ENCODE measurements at places on chromosomes 13 and 19. TPM values are rescaled to one million over a fixed set of nuclear protein-coding genes. Genes with fewer than 3 reads are reported as not detected.

DNA sequence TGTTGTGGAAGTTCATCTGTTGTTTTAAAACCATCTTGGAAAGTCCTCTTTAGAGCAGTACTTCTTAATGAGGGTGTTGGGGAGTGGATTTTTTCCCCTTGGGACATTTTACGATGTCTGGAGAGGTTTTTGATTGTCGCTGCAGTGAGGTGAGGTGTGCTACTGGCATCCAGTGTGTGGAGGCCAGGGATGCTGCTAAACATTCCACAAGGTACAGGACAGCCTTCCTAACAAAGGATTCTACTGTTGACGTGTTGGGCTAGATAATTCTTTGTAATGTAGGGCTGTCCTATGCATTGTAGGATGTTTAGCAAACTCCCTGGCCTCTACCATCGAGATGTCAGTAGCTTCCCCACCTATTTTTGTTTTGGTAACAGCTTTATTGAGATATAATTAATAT lies 33.3 kb downstream of the NAA16 start:
- DNase-seq = no peak
- H3K27me3 ChIP-seq = no peaks in the 10 kb centered on the region
- peaks cover 15% of the 10 kb centered on the region for H3K4me1 ChIP-seq
- H3K36me3 ChIP-seq = peaks cover 36% of the 10 kb centered on the region

DNA sequence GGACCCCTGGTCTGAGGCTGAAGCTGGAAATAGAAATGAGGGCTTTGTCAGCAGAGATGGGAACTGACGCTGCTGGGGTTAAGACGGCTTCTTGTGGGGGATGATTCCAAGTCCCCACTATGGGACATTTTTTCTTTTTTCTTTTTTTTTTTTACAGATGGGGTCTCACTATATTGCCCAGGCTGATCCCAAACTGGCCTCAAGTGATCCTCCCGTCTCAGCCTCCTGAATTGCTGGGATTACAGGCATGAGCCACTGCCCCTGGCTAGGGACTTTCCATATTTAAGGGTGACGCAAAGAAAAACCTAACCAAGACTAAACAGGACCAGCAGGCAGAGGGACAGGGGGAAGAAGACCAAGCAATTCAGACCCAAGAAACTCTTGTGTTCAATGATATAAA lies 10.0 kb downstream of the LRFN3 start:
- no peak overlapping the region for H3K4me3 ChIP-seq
- H3K36me3 ChIP-seq = peaks cover 17% of the 10 kb centered on the region
- no peak for DNase-seq
- H3K27me3 ChIP-seq = no peaks in the 10 kb centered on the region

DNA sequence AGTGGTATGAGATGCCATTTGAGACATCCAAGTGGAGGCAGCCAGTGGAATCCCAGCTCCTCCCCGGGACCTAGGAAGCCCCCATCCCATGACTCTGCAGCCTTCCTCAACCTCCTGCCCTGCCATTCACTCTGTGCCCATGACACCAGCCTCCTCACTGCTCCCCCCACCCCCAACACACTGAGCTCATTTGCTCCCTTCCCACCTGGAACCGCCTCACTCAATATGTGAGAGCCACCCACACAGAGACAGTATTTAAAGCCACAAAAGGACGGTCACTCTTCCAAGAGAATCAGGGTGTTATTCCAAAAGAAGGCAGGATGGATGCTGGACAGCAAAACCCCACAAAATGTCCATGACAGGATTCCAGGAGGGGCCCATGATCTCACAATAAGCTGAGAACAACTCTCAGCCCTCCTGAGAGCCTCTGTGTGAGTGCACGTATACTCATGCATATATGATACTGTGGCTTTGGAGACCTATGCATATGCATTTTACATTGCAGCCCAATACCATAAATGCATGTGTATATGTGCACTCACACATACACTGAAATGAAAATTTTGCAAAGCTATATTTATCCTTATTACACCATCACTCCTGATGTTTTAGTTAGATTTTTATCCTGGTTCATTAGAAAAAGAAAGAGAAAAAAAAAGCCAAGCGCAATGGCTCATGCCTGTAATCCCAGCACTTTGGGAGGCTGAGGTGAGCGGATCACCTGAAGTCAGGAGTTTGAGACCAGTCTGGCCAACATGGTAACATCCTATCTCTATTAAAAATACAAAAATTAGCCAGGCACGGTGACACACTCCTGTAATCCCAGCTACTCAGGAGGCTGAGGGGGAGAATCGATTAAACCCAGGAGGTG lies 10.8 kb upstream of the RANBP3 start:
- H3K27me3 ChIP-seq = no peaks in the 10 kb centered on the region
- DNase-seq = no peak
- no peak overlapping the region for H3K4me3 ChIP-seq
- H3K36me3 ChIP-seq = no peaks in the 10 kb centered on the region

Gene APOC1
- 0.85 TPM for total RNA-seq

GRCh38 chr13:48741377-48741776 lies 87.6 kb downstream of the CYSLTR2 start:
- H3K4me3 ChIP-seq = no peak overlapping the region
- H3K27ac ChIP-seq = no peak overlapping the region
- DNase-seq = no peak
- no peaks in the 10 kb centered on the region for H3K27me3 ChIP-seq
- no peaks in the 10 kb centered on the region for H3K36me3 ChIP-seq

DNA sequence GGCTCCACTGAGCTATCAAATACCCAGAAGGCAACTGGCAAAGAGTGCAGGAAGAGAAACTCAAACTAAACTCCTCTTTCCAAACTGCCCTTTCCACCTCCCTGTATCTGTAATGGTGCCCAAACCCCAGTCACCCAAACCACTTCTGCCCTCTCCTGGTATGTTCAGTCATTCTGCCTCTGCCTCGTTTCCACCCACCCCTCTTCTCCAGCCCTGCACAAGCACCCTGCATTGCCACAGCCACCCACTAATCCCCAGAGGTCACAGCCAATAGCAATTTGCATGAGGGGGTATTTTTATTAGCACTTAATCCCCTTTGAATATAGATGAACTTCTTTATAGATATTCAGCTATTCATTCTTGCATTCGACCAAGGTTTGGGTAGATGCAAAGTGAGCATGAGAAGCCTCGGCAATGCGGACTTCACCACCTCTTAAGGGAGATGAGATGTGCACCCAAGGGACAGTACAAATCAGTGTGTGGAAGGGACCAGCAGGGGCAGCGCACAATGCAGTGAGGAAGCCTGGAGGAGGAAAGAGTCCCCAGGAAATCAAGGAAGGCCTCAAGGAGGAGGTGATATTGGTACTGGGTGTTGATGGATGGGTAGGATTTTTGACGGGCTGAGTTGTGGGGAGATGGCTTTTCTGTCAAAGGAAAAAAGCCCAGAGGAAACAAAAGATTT lies 12.4 kb downstream of the TMEM272 start:
- H3K36me3 ChIP-seq = no peaks in the 10 kb centered on the region
- DNase-seq = no peak
- H3K4me1 ChIP-seq = peaks cover 19% of the 10 kb centered on the region

- DNase-seq = no peak
- H3K27ac ChIP-seq = no peak overlapping the region
- no peak overlapping the region for H3K4me3 ChIP-seq
- no peaks in the 10 kb centered on the region for H3K4me1 ChIP-seq
- H3K36me3 ChIP-seq = no peaks in the 10 kb centered on the region
Measured at GRCh38 chr13:77506874-77507273, 28.6 kb upstream of the SCEL start.

Gene FAM216B
- 0.99 TPM for total RNA-seq

DNA sequence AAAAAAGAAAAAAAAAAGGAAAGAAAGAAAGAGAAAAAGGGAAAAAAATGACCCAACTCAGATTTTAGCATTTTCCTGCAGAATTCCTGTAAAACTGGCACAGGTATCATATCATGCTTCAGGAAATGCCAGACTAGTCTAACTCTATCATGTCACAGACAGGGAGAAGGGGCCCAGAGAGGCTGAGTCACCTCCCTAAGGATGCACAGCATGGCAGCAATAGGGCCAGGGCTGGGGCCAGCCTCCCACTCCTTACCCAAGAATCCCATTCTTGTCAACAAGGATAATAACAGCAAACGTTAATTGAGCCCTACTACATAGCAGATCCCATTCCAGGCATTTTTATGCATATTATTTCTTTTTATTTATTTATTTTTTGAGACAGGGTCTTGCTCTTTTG lies 8.5 kb downstream of the GPR4 start:
- H3K36me3 ChIP-seq = peaks cover 22% of the 10 kb centered on the region
- H3K4me1 ChIP-seq = peaks cover 53% of the 10 kb centered on the region
- H3K27ac ChIP-seq = no peak overlapping the region
- peaks cover 72% of the 10 kb centered on the region for H3K27me3 ChIP-seq
- H3K4me3 ChIP-seq = no peak overlapping the region
- DNase-seq = no peak

DNA sequence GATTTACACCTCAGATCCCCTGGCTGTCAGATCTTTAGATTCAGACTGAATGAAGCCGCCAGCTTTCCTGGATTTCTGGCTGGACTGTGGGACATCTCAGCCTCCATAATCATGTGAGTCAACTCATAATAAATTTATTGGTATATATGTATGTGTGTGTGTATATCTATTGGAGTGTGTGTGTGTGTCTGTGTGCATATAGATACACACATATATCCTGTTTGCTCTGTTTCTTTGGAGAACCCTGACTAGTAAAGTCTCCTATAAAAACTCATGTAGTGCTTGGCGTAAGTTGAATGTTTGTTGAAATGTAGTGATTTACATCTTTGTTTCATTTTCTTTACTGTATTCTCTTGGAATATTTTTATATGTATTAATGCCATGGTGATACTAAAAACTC lies 499.5 kb upstream of the KLF12 start:
- no peak overlapping the region for H3K27ac ChIP-seq
- no peaks in the 10 kb centered on the region for H3K4me1 ChIP-seq
- no peaks in the 10 kb centered on the region for H3K27me3 ChIP-seq
- DNase-seq = no peak
- no peaks in the 10 kb centered on the region for H3K36me3 ChIP-seq

GRCh38 chr13:75693227-75693626 lies 57.1 kb downstream of the LMO7 start:
- no peaks in the 10 kb centered on the region for H3K36me3 ChIP-seq
- DNase-seq = no peak
- no peaks in the 10 kb centered on the region for H3K4me1 ChIP-seq
- no peak overlapping the region for H3K27ac ChIP-seq

DNA sequence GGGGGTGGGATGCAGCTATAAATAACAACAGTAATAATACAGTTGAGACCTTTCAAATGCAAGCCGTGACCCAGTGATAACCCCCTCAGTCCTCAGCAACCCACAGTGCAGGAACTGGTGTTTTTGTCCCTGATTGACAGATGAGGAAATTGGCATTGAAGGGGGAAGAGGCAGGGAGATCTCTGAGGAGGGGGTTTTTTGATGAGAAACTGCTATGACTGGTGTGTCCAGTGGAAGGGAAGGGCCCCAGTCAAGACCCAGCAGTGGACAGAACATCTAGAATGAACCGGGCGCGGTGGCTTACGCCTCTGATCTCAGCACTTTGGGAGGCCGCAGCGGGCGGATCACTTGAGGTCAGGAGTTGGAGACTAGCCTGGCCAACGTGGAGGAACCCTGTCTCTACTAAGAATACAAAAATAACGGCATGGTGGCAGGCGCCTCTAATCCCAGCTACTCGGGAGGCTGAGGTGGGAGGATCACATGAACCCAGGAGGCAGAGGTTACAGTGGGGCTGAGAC lies 1.9 kb downstream of the MAP1S start:
- peaks cover 63% of the 10 kb centered on the region for H3K4me1 ChIP-seq
- H3K4me3 ChIP-seq = peak overlapping the region; percentile 96
- peaks cover 31% of the 10 kb centered on the region for H3K36me3 ChIP-seq
- no peaks in the 10 kb centered on the region for H3K27me3 ChIP-seq
- DNase-seq = no peak

GRCh38 chr13:109160887-109161669 lies 531.7 kb downstream of the MYO16 start:
- H3K36me3 ChIP-seq = no peaks in the 10 kb centered on the region
- H3K27ac ChIP-seq = no peak overlapping the region
- H3K4me1 ChIP-seq = peaks cover 7% of the 10 kb centered on the region
- H3K27me3 ChIP-seq = no peaks in the 10 kb centered on the region
- no peak for DNase-seq
